ENCODE measurements at places on chromosomes 3 and 15. TPM values are rescaled to one million over a fixed set of nuclear protein-coding genes. Genes with fewer than 3 reads are reported as not detected.

The ACAD11 gene
- total RNA-seq: 8.7 TPM

The CA12 gene
- 0.11 TPM for total RNA-seq

The CCR4 gene
- total RNA-seq: 8.6 TPM

The ALDH1A2 gene
- 0.92 TPM for total RNA-seq

The WDR76 gene
- 43.0 TPM for total RNA-seq

The LRTM1 gene
- total RNA-seq: not detected

The ZNF620 gene
- total RNA-seq: 2.9 TPM

The IQCF5 gene
- total RNA-seq: not detected

The CYP1A1 gene
- not detected for total RNA-seq

The REC114 gene
- total RNA-seq: not detected

The MYNN gene
- 11.7 TPM for total RNA-seq

The SPATA12 gene
- total RNA-seq: 0.29 TPM

The RTP3 gene
- not detected for total RNA-seq

The PLA2G4E gene
- total RNA-seq: 0.05 TPM

The FOXB1 gene
- not detected for total RNA-seq

The PLSCR2 gene
- total RNA-seq: not detected

The CKMT1A gene
- not detected for total RNA-seq

The UCN2 gene
- not detected for total RNA-seq

The MELTF gene
- 44.3 TPM for total RNA-seq

The CEMIP gene
- total RNA-seq: 0.44 TPM

Measured in GM12878 (cell line).